Fibroblast of skin of abdomen (primary cell): ENCODE measurements at places on chromosomes 5 and 9.
A peak's percentile ranks its signal among the peaks of the same experiment; 100 is the strongest.

GRCh38 chr5:167415779-167416746 is 875.4 kb upstream of the WWC1 start:
- peak; percentile 12 for DNase-seq

GRCh38 chr5:172683645-172684471 is 42.8 kb downstream of the NEURL1B start:
- DNase-seq, result peak; percentile 50

- DNase-seq, result no peak
These were observed 48.6 kb downstream of the HRH2 start for GRCh38 chr5:175706499-175706898.

- peak; percentile 52 for DNase-seq
These were observed 80.7 kb downstream of the MVB12B start for GRCh38 chr9:126407114-126407870.

DNA sequence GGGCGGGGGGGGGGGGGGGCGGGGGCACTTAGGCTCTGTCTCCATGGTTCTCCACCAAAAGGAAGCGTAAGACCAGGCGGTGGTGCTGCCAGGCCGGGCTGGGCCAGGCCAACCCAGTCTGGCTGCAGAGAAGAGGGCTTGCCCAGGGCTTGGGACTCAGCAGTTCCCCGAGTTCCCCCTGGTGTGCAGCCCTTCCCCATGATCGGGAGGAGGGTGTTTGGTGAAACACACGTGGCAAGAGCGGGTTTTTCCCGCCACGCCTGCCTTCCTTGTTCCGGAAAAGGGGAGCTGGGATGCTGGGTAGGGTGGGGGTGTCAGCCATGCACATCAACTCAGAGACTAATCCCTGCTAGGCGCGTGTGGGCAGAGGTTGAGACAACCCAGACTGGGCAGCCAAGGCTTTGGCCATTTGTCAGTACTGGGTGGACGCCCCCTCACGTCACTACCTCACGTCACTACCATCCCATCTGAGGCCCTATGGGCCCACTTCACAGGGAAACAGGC is 32.9 kb downstream of the PRRX2 start:
- peak; percentile 67 for DNase-seq

DNA sequence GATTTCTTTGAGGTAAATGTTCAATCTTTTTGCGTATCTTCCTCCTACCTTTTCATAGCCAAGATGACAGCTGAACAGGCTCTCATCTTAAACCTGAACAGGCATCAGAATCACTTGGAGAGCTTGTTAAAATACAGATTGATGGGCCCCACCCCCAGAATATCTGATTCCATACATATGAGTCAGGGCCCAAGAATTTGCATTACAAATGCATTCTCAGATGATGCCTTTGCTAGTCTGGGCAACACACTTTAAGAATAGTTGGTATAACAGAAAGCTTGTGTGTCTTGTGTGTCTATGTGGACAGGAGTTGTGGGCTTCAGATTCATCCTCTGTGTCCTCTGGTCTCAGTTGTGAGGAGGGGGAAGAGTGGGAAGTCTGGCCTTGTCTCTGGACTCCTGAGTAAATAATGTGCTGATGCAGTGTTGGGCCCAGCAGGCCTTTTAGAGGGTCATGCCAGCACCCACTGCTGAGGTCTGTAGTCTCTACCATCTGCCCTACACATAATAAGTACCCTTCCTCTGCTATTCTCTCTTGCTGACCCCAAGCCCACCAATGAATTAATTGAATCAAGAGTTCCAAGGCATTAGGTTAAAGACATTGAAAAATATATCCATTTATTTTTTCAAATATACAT is 43.1 kb downstream of the PTCD2 start:
- peak; percentile 88 for DNase-seq

GRCh38 chr5:168706655-168707069 is 127.5 kb upstream of the PANK3 start:
- DNase-seq, result peak; percentile 55

DNA sequence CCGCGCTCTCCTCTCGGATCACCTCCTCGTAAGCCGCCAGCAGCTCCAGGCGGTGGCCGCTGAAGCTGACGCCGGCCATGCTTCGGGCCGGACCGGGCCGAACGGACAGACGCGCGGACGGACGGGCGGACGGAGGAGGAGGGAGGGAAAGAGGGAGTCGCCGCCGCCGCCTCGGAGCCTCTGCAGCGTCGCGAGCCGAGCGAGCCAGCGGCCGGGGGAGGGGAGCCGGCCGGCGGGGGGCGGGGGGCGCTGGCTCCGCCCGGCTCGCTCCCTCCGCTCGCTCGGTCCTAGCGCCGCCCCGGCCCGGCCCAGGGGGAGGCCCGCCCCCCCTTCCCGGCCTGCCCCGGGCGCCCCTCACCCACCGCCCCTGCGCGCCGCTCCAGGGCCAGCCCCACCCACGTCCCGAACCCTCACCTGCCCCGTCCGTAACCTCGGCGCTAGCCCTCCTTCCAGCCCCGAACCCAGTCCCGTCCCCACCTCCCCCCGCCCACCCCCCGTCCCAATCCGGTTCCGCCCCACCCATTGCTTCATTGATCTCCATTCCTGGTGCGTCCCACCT is at the start of gene DBN1:
Gene DBN1 (minus strand): TSS at position 192 of the 559 bp plus-strand sequence. CDS start 113 bp downstream, at position 79.
- peak; percentile 80 for DNase-seq

- DNase-seq, result no peak
These were observed 25.5 kb downstream of the INSYN2B start for GRCh38 chr5:169954786-169955185.

DNA sequence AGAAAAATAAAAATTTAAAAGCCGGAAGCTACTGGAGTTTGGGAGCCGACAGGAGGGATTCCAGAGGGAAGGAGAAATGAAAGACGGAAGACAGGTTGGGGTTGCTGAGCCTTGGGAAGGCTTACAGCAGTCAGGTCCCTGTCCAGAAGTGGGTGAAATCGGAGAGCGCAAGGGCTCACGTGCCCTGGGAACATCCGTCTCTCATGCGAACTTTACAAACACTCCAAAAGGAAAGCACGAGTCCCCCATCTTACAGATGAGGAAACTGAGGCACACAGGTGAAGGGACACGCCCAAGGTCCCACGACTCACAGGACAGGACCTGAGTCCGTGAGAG is 347 bp upstream of the OLFML2A start:
- DNase-seq, result no peak

DNA sequence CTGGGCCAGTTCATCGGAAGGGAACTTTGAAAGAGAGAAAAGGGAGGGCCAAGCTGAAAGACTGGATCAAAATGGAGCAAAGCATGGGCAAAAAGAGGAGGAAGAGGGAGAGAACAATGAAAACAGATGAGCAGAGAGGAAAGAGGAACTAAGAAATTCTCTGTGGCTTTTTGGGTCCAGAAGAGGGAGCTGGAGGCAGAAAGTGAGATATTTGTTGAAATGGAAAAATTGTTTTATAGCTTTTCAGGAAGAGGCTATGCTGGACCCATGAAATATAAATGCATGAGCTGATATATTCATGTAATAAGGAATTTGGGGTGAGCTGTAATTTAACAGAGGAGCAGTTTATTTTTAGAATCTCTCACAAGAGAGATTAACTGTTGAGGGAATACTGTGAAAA is 457.3 kb downstream of the DMAC1 start:
- no peak for DNase-seq

- no peak for DNase-seq
These were observed 142.1 kb downstream of the EPB41L4A start for GRCh38 chr5:112276991-112277390.

GRCh38 chr5:93250424-93250823 is 330.6 kb downstream of the NR2F1-AS1 start:
- no peak for DNase-seq

DNA sequence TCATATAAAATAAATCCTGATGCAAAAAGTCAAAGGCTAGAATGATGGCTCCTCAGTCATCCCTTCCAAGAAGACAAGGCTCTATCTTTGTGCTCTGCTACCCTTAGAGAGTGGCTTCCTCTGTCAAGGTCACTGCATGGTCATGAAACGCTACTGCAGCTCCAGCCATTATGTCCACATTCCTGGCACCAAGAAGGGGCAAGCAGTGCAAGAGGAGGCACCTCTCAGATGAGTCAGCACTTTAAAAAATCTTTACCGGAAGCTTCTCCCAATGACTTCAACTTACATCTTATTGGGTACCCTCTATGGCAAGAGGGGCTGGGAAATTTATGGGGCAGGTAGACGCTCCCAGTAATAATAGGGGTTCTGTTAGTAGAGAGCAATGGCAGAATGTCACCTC is 129.5 kb upstream of the CPEB4 start:
- no peak for DNase-seq

DNA sequence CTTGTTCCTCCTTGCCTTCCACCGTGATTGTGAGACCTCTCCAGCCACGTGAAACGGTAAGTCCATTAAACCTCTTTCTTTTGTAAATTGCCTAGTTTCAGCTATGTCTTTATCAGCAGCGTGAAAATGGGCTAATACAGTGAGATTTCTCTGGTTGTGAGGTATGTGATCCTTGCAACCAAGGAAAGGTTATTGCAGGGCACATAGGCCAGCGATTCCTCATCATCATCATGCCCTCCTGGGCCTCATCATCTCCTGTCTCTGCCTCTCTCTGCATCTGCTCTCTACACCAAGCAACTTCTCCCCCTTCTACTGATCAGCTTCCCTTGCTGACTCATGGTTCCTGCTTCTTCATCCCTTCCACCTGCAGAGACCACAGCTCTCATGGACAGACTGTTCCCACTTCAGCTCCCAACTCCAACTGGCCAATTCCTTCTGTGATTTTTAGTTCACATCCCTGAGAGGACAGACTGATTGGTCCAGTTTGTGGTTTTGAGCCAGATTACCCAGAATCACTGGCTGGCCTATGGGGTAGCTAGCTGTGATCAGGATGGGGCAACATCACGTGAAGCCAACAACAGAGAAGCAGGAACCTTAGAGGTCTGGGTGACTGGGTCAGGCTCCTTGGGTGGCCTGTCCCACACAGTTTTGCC is 53.1 kb downstream of the LIX1 start:
- no peak for DNase-seq
